ENCODE measurements at places on chromosomes 5 and 9.

DNA sequence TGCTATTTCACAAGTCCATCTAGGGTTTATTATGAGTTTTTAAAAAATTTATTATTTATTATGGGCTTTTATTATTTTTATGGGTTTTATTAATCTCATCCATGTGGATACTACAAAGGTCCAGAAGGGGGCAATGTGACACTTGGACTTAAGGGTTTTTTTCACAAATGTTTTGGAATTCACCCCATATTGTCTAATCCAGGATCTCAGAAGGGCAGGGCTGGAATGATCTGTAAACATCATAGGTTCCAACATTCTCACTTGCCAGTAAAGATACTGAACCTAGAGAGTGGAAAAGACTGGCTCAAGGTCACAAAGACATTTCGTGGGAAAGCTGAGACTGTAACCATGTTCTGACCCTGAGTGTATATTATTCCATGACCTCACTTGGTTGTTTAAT, 35.6 kb downstream of the NIM1K start:
- DNase-seq: no peak

DNA sequence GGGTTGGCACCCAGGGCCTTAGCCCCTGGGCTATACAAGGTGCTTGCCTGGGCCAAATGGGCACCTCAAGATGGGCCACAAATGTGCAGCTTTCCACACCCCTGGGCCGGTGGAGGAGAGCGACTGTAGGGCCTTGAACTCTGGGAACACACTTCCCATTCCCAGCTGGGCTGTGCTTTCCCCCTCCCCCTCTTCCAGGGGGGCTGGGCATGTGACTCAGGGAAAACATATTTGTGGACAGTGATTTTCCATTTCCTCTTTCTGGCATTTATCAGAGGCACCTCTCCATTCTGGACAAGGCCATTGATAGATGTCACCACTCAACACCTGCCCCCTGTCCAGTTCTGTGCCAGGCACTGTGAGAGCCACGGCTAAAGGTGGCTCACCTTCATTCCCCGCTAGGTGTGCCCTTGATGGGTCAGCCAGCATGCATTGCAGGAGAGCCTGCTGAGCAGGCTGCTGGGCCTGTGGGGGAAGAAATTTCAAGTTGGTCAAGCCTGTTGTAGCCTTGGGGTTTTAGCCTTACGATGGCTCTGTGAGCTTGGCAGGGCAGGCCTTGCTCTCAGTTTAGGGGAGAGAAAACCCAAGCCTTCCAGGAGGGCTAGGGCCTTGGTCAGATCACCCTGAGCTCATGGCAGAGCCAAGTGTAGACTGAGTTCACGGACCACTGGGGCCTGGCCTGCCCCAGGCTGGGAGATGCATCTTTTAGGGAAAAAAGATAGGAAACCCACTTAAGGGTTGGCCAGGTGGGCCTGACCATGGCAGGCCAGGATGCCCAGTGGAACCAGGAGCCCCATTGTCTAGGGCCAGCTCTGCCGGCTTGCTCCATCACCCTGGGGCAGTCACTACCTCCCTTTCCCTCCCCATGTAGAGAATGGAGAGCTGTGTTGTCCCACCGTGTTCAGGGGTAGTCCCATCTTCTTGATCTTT, 113.9 kb downstream of the DAB2IP start:
- DNase-seq: no peak

DNA sequence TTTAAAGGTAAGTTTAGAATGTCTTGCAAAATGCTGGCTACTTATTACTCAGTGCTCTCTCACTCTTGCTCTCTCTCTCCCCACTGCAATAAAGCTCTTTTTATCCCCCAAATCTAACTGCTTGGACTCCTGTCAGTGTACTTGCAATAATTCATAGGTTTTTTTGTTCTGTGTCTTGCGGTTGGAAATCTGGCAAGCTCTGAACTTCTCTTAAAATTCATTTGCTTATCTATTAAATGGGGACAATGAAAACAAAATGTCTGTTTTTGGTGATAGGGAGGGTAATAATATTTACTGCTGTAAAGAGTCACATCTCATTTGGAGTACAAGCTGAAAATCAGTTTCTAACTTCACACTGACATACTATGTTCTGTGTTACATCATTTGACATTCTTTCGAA, 18.7 kb upstream of the OR13D1 start:
- no peak for DNase-seq

- DNase-seq: no peak
Measured at GRCh38 chr9:31486630-31487029, 897.8 kb upstream of the ACO1 start.

- no peak for DNase-seq
Measured at GRCh38 chr5:180611140-180611850, 20.0 kb upstream of the SCGB3A1 start.

GRCh38 chr9:89576404-89576839, 28.4 kb upstream of the GADD45G start:
- DNase-seq: no peak

DNA sequence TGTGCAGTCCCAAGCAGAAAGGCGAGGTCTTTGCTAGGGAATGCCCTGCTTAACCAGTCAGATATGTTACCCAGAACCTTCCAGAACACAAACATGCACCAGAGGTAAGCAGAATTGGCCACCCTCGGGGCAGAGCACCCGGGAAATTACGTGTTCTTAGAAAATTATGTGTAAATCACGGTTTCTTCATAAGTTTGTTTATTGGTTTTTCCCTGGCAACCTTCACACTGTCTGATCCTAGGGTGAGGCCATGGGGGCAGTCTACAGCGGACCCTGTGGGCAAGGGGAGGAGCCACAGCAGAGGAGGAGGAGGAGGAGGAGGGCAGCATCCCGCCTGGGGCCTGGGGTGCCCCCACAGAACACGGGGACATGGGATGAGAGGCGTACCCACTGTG, 31.4 kb downstream of the RXRA start:
- DNase-seq: no peak

- DNase-seq: no peak
Measured at GRCh38 chr5:40587376-40587775, 92.3 kb upstream of the PTGER4 start.

- DNase-seq: no peak
Measured at GRCh38 chr9:16243798-16244197, 626.7 kb downstream of the BNC2 start.

- no peak for DNase-seq
Measured at GRCh38 chr9:135901826-135902225, 5.5 kb downstream of the CAMSAP1 start.

DNA sequence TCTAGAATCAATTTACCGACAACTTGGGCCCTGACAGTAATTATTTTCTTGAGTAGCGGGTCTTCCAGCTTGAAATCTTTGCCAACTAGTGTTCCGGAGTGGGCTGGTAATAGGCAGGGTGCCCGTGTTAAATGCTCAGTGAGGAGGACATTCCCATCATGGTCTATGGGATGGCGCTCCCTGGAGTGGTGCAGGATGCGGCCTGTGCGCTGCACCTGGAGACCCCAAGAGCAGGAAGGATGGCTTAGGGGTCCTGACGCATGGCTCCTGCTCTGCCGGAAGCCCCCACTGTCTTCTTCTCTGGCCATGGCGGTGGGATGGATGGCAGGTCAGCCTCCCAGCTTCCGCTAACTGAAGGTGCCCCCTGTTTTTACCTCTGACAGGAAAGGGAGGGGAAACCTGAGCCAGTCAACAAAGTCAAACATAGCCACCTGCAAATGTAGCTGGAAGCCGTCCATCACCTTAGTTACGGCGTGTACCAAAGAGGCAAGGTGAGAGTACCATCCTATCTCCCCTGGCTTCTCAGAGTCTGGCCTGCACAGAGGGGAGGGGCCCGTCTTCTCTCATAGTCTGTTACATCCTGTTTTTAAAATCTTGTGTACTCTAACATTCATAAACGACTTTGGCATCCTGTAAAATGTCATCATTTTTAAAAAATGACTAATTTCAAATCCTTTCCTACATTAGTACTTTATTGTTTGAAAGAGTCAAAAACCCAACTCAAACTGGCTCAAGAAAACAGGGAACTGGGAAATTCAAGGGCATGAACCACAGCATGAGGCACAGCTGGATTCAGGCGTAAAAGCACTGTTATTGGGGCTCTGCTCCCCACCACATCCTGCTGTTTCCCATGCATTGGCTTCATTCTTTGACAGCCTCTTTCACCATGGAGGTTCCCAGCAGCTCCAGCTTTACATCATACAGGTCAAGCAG, 28.5 kb upstream of the UNC5A start:
- DNase-seq: no peak

DNA sequence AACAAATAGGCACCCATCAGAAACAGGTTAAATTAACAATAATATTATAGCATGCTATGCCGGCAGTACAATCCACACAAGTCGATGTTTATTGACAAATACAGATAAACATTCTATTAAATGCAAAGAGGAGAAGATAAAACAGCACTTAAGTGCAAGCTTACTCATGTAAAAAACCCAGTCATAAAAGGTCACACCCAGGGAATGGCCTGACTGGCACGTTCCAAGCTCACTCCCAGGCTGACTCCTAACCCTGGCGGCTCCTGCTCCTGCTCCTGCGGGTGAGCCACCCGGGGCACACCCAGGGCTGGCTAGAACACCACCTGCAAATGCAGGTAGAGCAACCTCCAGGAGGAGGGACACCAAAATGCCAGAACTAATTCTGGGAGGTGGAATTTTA, 66.9 kb downstream of the SEMA4D start:
- DNase-seq: no peak

GRCh38 chr9:137582286-137582860, 3.6 kb upstream of the DPH7 start:
- DNase-seq: no peak

DNA sequence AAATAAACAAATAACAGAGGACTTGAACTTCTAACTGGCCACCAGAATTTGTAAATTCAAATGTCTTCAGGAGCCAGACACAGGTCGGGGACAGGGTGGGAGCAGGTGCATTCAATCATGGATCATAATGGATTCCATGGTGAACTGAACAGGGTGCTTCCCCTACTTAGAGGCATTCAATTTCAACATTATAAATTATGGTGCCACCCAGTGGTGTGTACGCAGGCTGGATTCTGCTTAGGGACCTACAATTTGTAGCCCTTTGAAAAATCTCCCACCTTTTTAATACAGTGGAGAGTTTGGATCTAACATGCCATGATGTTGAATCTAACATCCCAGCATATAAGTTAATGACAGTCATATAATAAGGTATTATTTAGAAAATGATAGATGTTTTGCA, 22.3 kb downstream of the KLF9 start:
- no peak for DNase-seq

DNA sequence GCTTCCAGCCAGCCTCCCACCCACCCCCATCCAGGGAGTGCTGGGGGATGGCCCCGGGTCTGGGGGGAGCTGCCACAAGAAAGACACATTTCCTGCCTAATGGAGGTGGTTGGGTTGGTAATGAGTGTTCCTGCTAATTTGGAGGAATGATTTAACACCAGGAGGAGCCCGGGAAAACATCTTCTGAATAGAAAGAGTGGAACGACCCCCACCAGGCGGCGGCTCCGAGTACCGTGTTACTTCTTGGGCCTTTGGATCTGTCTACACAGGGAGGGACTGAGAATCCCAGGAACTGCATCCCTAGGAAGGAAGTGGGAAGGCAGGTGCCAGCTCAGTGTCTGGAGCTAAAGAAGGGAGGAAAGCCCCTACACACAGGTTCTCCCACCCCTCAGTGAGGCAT, 64.6 kb downstream of the TSPAN17 start:
- no peak for DNase-seq

- peak; percentile 64 for DNase-seq
Measured at GRCh38 chr9:91177661-91178280, 183.9 kb downstream of the AUH start.

DNA sequence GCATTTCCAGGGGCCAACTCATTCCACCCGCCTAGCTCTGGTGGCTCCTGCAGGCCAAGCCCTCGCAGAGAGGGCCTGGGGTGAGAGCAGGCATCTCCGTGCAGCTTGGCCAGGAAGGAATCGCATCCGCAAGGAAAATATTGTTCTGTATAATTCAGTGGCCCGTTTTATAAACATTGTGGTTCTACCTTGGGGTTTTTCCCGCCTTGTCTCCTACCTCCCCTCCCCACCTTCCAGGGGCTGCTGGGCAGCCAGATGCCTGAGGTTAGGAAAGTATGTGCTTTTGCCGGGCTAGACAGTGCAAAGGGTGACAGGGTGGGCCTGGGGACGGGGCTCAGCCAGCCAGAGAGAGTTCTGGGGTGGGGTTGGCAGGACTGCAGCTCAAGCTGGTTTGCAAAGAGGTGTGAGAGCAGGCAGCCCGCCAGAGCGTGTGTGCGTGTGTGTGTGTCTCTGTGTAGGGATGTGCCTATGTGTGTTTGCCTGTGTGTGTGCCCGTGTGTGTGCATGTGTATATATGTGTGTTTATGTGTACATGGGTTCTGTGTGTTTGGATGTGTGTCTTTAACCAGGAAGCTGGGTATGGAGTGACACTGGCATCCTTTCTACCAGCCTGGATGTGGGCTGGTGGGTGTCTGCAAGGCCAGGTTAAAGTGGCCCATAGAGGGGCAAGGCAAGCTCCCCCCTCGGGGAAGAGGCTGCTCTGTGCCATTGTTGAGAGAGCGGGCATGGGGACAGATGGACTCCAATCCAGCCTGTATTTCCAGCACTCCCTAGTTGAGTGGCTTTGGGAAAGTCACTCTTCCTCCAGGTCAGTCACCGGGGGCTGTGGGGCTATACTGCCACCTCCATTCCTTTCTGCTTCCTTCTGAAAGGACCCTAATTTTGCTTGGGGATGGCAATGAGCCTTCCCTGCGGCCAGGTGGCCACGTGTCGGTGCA, 10.6 kb upstream of the SLC2A6 start:
- no peak for DNase-seq

DNA sequence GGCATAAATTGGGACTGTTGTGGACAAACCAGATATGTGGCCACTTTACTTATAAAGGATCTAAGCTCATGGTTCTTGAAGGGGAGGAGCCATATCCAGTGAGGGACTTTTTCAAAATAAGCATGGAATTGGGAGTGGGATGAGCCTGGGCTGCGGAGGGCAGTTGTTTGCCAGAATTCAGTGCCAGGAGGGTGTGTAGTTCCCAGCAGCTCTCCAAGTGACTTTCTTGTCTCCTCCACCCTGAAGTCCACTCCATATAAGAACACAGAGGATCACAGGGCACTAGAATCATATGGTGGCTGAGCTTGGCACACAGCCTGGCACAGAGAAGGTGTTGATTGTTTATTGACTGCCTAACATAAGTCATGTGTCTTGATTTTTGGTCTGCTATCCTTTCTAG, 121.1 kb downstream of the CAVIN4 start:
- no peak for DNase-seq

DNA sequence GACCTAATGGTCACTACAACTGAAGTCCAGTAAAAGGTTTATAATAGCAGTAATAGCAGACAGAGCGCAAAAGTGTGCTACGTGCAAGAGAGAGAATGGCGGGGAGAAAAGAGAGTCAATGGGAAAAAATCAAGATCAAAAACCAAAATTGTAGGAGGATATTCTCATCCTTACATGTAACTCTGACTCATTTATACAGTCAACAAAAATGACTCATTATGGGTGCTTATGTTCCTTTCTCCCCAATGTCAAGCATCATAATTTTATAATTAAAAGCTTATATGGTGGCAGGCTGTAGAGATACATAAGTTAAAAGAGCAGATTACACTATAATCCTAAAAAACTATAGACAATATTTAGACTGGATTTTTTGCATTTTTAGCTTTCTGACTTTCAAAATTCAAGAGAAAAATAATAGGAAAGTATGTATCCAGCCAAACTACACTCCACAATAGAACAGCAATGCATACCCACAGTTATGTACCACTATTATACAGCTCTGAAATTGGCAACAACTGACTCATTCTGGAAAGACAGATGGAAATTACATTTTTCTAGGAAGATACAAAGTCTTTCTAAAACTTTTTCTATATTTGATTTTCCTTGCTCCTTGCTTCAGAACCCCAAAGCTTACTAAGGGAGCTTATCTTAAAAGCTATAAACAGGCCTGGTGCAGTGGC, 78.4 kb downstream of the PLPP1 start:
- no peak for DNase-seq
